Fibroblast of the conjunctiva (primary cell): ENCODE measurements at places on chromosomes 16 and 17.

- no peak for DNase-seq
These were observed 12.6 kb upstream of the BAIAP2 start for GRCh38 chr17:81022344-81022676.

DNA sequence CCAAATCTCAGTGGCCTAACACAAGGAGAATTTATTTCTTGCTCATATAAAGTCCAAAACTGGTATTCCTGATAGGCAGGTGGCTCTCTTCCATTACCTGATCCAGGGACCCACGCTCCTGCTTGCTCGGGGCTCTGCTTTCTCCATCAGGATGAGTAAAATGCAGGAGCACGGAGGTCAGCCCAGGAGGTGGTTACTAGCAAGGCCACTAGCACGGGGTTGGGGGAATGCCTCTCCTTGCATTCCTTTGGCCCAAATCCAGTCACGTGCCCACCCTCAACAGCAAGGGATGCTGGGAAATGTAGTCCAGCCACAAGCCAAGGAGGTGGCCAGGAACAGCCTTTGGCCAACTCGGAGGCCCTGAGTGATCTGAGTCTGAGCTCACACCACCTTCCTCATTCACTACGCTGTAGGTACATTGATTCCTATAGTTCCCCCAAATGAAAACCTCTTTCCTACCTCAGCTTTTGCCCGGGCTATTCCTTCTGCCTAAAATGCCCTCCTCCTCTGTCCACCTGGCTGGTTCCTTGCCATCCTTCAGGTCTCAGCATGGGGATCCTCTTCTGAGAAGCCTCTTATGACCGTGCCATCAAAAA, 38.3 kb upstream of the HAPSTR1 start:
- peak; percentile 45 for DNase-seq

- no peak for DNase-seq
These were observed 15.4 kb upstream of the HSBP1 start for GRCh38 chr16:83792391-83792790.

DNA sequence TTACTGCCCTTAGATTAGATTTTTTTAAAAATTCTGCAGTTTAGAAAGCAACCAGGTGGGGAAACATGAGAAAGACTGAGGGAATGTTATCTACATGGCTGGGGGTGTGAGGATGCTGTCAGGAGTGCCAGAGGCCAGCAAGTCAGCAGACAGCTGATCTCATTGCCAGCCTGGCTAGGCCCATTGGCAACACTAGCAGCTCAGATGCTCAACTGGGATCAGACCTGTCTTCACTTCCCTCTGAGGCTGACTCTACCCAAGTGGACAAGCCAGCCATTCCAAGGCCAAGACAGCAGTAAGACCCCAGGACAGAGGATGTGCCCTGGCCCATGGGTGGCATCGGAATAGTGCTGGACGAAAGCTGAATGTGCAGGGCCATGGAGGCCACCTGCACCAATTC, 96.2 kb downstream of the TMEM132E start:
- DNase-seq = no peak

DNA sequence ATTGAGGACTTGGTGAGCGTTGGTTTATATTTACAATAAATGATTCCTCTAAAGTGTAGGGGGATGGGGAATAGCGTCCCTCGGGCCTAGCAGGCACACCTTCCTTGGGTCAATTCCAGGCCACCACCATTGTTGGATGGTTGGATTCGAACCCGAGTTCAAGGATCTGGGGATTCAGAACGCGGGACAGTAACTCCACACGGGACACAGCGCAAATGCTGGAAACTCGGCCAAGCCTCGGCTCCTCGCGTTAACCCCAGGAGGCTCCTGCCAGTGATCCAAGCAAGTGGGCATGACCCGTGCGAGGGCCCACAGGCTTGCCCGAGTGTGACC, 613 bp downstream of the B9D1 start:
- no peak for DNase-seq

DNA sequence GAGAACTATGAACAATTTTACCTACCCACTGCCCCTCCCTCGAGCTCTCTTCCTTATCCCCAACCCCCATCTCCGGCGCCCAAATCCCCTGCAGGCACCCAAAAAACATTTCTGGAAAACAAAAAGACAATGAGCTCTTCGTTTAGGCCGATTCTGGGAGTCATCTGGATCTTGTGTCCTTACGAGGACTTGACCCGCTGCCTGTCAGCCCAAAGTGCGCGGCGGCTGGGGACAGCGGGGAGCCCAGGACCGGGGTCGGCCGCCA, 524 bp downstream of the STRADA start:
- DNase-seq = no peak

DNA sequence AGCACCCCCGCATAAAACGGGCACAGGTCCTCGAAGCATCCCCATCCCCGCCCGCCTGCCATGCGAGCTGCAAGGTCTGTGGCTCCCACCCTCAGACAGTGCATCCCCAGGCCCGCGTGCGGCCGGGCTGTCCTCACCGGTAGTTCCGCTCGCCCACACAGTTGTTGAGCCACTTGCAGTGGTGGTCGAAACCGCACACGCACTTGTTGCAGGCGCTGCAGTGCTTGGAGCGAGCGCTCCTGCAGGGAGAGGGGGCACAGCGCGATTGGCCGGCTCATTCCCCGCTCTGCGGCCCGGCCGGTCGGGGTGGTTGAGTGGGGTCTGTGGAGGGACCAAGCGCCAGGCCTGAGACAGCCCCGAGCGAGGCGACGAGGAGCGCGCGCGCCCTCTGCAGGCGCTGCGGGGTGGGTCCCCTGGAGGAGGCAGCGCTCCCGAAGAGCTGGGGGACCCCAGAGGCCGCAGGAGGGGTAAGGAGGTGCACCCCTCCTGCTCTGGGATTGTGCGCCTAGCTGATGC, 6.0 kb upstream of the TPPP3 start:
- DNase-seq = no peak

DNA sequence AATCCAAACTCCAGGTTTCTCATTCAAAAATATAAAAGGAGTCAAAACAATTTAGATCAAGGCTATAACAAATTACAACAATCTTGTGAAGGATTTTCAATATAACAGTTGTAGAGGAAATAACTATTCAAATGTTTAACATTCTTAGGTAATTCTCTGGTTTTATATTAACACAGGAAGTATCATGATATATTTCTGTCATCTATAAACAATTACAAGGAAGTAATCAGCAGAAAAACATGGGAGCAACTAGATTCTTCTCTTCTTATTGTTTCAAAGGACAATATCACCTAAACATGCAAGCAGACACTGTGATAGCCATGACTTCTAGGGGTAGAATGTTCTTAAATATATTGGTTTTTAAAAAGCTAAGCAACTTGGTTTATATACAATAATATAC, 49.9 kb downstream of the FBXL20 start:
- DNase-seq = no peak

GRCh38 chr17:10368561-10368960, 4.2 kb downstream of the MYH13 start:
- DNase-seq = no peak

DNA sequence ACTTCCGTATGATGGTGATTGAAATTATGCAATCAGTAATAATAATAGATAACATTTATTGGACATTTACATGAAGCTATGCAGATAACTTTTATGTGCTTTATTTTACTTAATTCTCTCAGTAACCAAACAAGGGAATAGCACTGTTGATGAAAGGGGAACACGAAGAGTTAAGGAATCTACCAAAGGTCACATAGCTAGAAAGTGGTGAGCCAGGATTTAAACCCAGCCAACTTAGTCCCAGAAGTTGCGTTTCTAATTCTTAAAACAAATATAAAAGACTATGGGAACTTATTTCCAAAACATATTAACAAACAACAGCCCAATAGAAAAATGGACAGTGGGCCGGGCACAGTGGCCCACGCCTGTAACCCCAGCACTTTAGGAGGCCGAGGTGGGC, 9.7 kb downstream of the SPNS3 start:
- no peak for DNase-seq

DNA sequence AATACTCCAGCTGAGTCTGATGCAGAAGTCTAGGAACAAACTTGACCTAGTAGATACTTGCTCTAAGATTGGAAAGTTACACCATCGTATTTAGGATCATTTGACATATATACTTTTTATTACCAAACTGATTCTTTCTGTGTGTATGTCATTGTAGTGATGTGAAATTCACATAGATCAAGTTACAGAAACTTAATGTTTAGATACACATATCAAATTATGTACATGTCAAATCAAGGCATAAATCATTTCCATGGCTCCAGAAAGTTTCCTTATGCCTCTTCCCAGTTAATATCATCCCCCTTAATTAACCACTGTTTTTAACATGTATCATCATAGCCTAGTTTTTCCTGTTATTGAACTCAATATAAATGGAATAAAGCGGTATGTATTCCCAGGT, 292.0 kb upstream of the CDH11 start:
- no peak for DNase-seq

DNA sequence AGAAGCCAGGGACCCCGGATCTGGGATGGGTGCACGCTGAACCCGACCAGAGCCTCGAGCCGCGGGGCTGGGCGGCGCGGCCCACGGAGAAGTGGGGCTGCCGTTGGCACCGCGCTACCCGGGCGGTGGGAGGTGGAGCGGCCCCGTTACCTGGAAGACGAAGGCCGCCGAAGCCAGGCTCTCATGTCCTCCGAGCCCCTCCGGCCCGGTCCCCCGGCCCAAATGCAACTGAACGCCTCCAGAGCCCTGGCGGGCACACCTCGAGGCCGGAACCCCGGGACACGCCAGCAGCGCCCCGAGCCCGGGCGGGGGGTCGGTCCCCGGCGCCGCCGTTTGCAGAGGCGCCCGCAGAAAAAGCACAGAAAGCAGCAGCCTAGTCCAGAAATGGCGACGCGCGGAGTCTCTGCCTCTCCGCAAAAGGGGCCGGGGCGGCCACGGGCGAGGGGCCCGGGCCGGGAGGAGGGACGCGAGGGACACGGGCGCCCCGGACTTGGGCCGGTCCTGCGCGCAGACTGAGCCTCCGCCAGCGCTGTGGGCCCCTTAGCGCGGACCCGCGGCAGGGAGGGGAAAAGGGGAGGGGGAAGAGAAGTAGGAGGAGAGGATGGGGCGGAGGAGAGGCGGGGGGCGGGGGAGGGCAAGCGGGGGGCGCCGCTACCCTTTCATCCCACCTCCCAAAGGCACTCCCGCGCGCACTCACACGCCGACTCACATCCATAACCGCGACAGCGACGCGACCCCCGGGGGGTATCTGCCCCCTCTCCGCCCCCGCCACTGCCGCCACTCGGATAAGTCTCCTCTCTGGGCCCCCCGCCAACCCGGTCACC, 1.4 kb downstream of the AXIN2 start:
- no peak for DNase-seq

DNA sequence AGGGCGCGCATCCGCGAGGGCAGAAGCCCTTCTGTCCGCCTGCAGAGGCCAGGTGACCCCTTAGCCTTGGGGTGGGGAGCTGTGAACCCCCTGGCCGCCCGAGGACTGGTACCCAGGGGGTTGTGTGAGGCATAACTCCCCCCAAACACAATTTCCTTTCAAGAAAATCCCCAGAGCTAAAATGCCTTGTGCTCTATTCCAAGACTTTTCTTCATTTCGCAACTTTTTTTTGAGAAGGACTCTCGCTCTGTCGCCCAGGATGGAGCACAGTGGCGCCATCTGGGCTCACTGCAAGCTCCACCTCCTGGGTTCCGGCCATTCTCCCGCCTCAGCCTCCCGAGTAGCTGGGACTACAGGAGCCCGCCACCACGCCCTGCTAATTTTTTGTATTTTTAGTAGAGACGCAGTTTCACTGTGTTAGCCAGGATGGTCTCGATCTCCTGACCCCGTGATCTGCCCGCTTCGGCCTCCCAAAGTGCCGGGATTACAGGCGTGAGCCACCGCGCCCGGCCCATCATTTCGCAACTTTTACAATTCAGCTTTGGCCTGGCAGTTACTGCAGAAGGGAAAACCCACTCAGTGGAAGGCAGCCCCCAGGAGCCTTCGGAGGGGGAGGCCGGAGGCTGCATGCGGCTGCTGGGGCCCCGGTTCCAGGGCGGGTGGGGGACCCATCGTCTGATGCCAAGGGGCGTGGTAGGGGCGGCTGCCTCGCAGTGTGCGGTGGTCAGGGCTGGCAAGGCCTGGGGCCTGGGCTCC, 963 bp upstream of the APRT start:
- DNase-seq = no peak

DNA sequence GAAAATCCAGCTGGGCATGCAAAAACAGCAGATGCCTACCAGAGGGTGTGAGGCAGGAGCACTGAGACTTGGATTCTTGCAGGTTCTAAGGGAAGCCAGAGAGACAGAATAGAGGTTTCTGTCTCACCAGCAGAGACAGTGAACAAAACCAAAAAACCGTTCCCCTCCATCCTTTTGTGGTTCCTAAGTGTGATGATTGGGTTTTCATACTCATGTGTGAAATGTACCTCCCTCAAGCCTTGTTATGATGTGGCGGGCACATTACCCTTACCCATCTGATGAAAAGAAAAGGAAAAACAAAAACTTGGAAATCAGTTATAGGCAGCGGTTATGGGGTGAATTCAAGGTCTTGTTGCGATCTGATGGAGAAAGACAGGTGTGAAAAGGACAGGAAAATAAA, 172.6 kb upstream of the CDH13 start:
- no peak for DNase-seq

- DNase-seq = no peak
These were observed 158.6 kb downstream of the C16orf78 start for GRCh38 chr16:49531931-49532840.

GRCh38 chr17:80725517-80725916, 180.9 kb downstream of the RPTOR start:
- no peak for DNase-seq

DNA sequence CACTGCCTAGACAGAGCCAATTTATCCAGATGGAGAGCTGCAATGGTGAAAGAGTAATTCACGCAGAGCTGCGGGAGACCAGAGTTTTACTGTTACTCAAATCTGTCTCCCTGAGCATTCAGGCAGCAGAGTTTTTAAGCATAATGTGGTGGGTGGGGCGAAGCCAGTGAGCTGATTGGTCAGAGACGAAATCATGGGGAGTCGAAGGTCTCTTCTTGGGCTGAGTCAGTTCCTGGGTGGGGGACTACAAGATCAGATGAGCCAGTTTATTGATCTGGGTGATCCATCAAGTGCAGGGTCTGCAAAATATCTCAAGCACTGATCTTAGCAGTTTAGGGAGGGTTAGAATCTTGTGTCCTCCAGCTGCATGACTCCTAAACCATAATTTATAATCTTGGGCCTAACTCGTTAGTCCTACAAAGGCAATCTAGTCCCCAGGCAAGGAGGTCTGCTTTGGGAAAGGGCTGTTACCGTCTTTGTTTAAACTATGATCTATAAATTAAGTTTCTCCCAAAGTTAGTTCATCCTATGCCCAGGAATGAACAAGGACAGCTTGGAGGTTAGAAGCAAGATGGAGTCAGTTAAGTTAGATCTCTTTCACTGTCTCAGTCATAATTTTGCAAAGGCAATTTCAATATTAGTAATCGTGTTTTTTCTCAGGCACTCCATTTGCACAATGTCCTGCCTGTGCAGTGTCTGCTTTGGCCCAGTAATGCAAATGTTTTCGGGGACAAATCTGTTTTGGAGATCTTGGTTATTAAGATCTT, 27.0 kb downstream of the PIGL start:
- DNase-seq = no peak
